NCI-H2171 (cell line): ENCODE measurements at places on chromosomes 11 and 22.

GRCh38 chr11:94597896-94598295 is 30.7 kb downstream of the PIWIL4 start:
- DNase-seq: no peak

DNA sequence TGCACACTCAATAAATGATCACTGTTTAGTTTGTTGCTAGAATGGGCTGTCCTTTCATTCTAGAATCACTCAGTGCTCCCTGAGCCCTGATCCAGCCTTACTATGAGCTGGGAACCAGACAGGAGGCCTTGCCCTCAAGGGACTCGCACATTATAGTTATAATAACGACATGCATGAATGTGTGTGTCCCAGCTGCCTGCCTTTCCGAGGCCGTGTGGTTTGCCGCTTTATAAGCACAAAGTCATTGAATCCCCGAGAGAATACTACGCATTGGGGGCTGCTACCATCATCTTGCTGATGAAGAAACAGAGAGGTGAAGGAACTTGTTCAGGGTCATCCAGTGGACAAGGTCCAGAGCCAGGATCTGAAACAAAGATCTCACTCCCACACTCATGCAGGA is 75.7 kb downstream of the NFAM1 start:
- DNase-seq: peak; percentile 60

GRCh38 chr11:3006505-3007260 is 14.6 kb upstream of the NAP1L4 start:
- no peak for DNase-seq

GRCh38 chr11:22730319-22730718 is 63.9 kb downstream of the GAS2 start:
- no peak for DNase-seq

DNA sequence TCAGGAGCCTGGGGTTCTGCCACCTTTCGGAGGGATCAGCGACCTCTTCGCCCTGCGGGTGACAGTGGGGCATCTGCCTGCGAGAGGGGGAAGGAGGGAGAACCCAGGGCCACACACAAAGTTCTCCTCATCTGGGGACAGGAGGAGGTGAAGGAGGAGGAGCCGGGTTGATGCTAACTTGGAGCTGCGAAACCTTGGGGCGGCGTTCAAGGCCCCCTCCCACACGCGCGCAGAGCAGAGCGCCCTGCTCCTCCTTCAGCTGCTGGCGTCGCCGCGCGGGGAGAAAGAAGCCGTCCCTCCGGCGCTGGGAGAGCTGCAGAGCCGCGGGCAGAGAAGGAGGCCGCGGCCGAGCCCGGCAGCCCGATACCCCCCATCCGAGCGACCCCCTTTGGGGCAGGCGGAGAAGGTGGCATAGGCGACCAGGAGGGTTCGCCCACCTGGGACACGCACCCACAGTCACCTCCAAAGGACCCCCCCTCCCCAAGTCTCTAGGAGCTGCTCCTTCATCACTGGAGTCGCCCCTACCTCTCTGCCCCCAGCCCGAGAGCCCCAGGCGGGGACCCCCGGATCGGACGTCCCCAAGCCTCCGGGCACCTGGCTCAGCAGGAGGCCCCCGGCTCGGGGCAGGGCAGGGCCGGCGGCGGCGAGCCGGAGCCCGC is at the start of gene RASD2:
Gene RASD2, plus strand, starts transcription at position 237 of the 659 bp plus-strand sequence. CDS start 5,979 bp downstream, outside the sequence.
- DNase-seq: peak; percentile 50

DNA sequence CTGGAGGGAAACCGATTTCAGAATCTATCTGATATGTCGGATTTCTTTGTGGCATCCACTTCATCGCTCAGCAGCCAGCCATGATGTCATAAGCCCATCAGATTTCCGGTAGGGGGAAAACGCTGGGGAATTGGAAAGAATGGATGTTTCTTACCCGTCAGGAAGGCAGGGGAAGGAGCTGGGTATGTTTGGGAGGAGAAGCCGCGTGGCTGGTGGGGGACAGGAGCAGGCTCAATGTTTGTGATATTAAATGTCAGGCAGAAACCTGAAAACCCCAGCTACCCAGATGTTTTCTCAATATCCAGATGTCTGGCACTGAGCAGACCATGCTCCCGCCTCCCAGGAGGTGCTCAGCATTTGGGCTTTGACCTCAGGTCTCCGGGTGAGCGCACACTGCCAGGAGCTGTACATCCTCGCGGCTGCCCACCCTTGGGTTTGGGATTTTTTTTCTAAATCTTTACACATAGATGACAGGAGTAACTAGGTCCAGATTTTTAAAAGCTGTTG is 67.5 kb downstream of the NFAM1 start:
- DNase-seq: peak; percentile 74

DNA sequence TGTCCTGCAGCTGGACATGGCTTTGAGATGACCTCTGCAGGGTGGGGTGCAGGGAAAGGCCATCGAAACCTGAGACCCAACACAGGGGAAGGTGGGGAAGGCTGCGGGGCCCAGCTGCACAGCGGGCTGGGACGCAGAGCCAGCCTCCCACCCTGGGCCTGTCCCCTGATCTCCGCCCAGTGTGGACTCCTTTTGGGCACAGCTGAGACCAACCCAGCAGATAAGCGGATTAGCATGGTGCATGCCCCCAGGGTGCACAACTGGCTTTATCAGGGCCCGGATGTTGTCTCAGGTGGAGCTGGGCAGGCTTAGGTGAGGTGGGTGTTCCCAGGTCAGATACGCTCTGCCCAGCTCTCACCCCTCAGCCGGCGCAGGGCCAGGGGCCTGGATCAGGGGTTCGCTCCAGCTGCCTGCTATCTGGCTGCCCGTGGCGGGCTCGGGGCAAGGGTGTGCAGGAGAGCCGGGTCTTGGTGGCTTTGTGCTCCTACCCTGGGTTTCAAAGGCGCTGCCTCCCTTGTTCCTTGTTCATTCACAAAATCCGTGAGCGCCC is 28.1 kb upstream of the MUC5AC start:
- DNase-seq: no peak

GRCh38 chr11:27471589-27472397 is 797 bp downstream of the LGR4 start:
- peak; percentile 17 for DNase-seq

GRCh38 chr11:124953753-124954589 is at the start of gene CCDC15:
TSS of gene CCDC15 (plus strand) at chr11:124954202. CDS start at chr11:124954733, 531 bp downstream.
- DNase-seq: peak; percentile 90

DNA sequence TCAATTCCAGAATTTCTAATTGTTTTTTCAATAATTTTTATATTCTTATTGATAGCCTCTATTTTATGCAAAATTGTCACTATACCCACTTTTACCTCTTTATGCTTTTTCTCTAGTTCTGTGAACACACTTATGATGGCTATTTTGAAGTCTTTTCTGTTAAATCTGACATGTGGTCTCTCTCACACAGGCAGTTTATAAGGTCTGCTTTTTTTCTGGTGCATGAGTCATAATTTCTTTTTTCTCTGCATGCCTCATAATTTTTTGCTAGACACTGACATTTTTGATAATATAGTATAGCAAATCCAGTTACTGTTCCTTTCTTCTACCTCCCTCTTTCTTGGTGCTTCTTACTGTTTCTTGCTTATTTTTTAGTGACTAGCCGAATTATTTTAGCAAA is 36.0 kb downstream of the ZBTB44 start:
- DNase-seq: no peak

DNA sequence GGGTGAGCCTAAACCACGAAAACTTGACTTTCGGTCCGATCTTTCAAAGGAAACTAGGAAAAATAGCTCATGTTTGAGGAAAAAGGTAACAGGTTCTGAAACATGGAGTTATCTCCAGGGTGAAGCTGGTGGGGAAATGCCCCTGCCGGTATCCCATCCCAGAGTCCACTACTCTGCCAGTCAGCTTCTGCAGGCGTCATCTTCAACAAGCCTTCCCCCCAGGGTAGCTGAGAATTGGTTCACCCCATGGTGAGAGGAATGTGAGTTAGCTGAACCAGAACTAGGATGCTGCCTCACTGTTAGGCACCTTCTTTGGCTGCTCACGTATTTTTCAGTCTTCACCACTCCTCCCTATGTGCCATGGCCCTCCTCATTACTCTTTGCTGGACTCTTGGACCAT is 1.1 kb downstream of the GVQW3 start:
- DNase-seq: no peak

DNA sequence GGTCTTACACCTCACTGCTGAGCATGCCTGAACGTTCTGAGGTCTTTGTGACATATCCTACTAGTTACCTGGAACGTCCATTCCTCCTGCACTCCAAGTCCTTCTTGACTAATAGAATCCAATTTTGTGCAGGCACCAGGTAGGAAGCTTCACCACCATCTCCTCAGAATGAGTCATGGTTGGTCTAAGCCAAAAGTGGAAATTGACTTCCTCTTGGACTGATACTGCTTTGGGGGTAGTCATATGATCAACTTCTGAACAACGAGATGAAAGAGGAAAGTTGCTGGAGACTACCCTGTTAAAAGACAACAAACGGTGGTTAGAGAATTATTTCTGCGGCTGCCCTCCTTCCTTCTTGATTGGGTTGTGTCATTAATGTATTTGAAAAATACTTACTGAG is 374.2 kb upstream of the LARGE1 start:
- no peak for DNase-seq

GRCh38 chr11:120543521-120544215 is 32.1 kb downstream of the GRIK4 start:
- no peak for DNase-seq

DNA sequence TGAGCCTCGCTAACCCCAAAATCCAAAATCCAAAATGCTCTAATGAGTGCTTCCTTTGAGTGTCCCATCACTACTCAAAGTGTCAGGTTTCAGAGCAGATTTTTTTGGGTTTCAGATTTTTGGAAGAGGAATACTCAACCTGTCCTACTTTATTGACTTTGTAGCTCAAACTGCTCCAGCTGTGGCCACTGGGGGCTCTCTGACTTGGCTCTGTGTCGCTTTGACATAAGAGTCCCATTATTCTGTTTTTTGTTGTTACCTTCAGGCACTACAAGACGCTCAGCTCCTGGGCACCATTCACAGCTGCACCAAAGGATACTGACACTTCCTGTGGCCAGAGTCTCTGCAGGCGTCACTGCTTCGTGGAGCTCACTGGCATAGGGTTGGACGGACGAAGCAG is 41.1 kb downstream of the PHF21B start:
- no peak for DNase-seq

DNA sequence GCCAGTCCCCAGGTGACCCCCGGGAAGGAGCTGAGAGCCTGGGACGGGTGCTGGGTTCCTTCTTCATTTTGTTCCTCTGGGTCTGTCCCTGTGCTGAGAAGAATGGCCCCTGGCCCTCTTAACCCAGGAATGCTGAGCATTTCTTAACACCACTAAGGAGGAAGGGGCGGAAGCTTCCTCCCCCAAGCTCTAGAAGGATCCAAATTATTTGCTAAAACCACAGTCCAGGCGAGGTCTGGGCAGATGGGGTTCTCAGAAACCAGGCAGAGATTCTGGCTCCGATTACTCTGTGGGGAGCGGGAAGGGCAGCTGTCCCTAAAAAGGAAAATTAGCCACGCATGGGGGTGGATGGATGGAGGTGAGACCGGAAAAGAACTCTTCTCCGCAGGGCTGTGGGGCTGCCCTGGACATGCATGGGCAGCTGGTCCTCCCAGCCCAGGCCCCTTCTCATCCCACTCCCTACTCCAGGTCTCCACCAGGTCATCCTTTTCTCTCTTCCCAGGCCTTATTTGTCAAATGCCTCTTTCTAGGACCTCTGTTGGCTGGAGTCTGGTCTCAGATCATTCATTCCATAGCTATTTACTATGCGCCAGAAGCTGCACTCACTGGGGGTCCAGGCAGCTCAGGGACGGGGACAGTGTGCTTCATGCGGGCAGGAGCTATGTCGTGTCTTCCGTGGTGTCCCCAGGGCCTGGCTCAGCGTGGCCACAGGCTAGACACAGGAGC is 45.0 kb upstream of the MYH9 start:
- no peak for DNase-seq

DNA sequence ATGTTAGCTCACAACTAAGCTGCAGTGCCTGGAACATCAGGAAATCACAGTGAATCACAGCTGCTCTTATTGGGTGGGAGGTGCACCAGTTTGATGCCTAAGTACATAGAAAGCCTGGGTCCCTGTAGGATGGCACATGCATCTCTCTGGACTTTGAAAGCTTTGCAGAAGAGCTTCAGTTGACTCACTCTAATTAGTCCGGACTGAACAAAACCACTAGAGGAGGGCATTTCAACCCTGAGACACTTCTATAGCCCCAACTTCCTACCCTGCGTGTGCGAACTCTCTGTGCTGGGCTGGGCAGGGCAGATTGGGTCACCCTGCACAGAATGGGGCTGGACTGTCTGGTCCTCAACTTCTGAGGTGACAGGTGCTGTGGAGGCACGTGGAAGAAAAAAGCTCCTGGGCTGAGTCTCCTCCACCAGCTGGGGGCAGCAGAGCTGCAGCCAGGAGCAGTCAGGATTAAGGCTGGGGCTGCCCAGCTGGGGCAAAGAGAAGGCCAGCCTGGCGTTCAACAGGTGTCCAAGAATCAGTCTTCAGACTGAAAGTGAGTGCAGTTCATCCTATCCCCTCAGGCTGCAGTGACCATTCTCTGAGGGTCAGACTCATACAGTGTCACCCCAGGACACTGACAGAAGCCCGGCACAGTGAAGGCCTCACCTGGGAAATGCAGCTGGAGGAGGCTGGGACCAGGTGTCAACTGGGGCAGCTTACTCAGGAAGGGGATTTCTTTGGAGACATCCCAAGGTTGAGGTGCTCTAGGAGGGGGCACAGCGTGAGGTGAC is 22.1 kb downstream of the GGTLC2 start:
- DNase-seq: no peak

GRCh38 chr22:25472382-25472781 is 92.1 kb upstream of the GRK3 start:
- DNase-seq: no peak

DNA sequence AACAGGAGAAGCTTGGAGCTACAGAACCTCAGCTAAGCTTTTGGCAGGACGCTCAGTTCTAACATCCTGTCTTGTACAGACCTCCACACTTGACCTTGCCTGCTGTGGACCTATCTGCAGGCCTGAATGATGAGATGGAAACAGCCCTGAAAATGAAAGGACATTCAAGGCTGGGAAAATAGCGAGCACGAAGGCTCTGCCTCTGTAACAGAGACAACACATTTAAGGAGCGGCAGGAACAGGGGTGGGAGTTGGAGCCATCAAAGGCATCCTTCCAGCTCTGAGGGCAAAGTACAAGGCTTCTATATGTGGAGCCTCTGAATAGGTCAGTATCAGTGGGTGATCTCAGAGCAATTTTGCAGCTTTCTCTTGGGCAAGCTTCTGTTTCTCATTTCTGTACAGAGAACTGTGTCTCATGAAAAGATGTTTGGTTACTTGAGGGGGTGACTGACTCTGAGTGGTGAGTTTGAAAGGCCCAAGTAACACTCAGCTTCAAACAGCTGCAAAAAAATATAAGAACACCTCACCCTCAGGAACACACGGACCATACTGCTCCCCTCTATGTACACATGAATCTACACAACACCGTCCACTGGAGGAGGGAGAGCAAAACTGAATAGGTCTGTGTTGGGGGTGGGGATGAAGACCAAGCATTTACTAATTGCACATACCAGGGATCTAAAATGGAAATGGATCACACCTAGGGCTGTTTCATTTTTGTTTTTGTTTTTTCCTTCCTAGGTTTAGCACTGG is 101.6 kb downstream of the CCDC81 start:
- DNase-seq: no peak

DNA sequence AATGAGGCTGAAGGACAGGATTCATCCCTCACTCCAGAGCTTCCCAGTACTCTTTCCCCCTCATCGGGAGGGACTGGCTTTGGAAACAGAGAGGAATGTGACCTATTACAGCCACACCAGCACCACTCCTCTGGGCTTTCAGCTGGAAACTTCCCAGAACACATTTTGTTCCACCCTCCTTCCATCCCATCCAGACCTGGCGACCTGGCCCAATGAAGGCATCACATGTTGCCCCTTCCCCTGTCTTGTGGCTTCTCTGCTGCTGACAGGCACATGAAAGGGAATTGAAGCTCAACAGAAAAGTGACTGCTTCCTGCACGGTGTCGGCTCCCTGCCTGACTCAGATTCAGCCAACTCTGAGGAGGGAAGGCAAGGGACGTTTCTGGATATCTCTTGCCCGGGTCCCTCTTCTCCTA is 19.1 kb downstream of the IRAG1 start:
- no peak for DNase-seq

GRCh38 chr11:105734426-105734825 is 124.6 kb downstream of the GRIA4 start:
- no peak for DNase-seq
